Left lobe of liver (tissue), 2 donors: ENCODE measurements at places on chromosomes 4 and X. TPM values are rescaled to one million over a fixed set of nuclear protein-coding genes. Genes with fewer than 3 reads are reported as not detected.

DNA sequence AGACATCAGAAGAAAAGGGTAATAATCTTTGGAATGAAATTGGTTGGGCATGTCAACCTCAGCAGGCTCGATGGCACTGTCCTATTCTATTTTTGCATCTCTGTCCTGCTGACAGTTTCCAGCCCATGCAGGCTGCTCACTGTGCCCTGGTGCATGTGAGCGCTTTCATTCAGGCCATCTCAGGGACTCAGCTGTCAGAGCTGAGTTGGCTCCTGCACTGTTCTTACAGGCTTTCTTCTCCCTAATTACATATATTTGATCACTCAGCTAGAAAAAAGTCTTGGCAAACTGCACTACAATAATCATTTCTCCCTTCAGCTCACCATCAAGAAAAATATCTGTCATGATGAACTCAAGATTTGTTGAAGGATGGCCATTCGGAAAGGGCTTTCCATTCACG lies 84.7 kb downstream of the RASL11B start:
- no peak for DNase-seq

DNA sequence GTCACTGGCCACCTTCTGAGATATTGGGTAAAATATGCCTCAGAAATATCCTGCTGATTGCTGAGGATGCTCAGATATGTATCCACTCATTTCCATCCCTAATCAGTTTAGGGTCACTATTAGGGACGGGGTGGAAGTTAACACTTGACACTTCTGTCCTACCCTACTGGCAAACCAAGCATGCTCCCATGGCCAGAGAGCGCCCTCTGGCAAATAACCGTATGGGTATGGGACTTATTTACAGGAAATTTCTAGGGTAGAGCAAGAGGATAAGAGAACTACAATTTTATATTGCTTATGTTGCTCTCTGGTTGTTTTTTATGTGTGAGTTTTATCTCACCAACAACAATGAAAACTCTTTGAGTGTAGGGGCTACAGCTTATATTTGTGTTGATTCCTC lies 86.8 kb upstream of the TSPAN7 start:
- no peak for DNase-seq

GRCh38 chrX:100731441-100732281 lies at the start of gene SYTL4:
Gene SYTL4 (minus strand): TSS chrX:100732121. CDS start chrX:100702037, 30,084 bp downstream.
- peak; percentile 65 for DNase-seq

DNA sequence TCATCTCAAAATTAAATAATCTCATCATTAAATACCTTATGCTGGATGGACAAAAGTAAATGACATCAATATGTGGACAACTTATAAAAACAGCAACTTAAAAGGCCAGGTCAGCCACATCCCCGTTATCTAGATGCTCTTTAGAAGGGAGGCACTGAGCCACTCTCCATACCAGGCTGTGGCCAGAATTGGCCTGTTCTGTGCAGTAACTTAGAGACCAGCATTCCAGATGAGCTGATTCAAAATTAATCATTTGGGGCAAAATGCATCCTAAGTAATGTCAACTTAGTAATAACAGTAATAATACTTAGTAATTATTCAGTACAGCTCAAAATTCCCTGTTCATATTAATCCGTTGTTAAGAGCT lies 373.6 kb downstream of the FBXW7 start:
- no peak for DNase-seq

GRCh38 chrX:28120072-28120471 lies 138.8 kb upstream of the DCAF8L1 start:
- DNase-seq, result no peak

DNA sequence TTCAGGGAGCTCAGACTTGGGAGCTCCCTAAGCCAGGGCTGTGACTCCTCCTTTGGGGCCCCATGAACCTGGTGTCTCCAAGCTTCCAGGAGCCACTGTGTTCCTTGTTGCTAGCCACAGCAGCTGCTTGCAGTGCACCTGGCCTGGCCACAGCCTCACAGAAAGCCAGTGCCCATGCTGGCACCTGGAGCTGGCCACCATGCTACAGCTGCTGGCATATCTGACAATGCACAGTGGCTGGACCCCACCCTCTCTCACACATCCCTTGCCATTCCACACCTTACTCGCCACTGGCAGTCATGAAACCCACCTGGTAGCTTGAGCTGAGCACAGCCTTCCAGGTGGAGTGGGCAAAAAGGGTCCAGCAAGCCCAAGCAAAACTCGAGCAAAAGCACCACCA lies 441.7 kb downstream of the ARAP2 start:
- DNase-seq, result no peak

DNA sequence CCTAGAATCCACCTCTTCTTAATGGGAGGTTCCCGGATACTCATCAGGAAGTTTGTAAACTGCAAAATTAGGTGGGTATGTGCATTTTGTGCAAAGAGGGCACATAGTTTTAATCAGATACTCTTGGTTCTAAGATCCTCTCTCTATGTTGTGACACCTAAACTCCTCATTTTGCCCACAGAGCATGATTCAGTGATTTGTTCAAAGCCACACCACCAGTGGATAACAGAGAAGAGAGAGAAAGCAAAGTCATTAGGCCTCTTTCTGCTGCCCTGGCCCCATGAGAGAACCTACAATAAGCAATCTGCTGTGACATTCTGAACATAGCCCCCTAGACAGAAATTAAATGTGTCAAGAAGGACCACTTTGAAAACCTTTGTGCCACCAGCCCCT lies 72.3 kb upstream of the STIM2 start:
- DNase-seq, result no peak

- DNase-seq, result no peak
These were observed 35.6 kb downstream of the GEMIN8 start for GRCh38 chrX:13994104-13994503.

- no peak for DNase-seq
These were observed 3.1 kb upstream of the CLCN3 start for GRCh38 chr4:169617306-169617705.

- no peak for DNase-seq
These were observed 1114.7 kb upstream of the PABPC4L start for GRCh38 chr4:135316266-135316779.

GRCh38 chrX:68083510-68083909 lies 349.8 kb downstream of the OPHN1 start:
- no peak for DNase-seq

- DNase-seq, result no peak
These were observed 106.5 kb upstream of the STOX2 start for GRCh38 chr4:183798301-183799253.

DNA sequence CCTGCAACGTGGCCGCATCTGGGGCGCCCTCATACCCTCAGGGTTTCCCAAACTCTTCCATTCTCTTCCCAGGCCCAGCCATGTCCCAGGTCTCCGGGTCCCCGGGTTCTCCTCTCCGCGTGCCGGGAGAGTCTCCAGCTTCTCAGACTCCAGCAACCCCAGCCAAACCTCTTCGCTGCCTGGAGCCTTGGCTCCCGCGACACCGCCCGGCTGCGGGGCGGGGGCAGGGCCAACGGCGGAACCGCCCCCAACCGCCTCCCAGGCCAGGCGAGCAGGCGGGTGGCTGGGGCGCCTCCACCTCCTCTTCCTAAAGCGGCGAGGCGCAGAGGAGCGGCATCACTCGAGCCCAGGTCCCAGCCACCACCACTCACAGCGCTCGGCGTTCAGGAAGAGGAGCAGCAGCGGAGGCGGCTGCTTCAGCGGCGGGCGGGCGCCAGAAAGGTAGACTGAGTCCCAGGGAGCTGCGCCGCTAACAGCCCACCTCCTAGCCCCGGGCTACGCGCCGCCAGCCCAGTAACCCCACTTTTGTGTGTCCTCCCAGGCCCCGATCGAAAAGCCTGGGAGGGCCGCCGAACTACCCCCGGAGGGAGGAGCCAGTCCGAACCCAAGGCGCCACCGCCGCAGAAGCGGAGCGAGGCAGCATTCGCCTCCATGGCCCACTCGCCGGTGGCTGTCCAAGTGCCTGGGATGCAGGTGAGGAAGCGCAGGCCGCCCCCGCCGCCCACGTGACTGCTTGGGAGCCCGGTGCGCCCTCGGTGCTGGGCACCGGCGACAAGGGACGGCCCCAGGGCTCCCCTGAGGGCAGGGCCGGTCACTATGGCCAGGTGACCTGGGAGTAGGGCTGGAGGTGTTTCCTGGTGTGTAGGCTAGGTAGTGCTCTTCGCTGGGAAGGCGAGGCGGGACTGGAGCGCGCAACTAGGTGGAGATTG lies at the start of gene STK26:
TSS of gene STK26 (plus strand) at position 336 of the 929 bp plus-strand sequence. CDS start at position 652, 316 bp downstream.
- peak; percentile 71 for DNase-seq

DNA sequence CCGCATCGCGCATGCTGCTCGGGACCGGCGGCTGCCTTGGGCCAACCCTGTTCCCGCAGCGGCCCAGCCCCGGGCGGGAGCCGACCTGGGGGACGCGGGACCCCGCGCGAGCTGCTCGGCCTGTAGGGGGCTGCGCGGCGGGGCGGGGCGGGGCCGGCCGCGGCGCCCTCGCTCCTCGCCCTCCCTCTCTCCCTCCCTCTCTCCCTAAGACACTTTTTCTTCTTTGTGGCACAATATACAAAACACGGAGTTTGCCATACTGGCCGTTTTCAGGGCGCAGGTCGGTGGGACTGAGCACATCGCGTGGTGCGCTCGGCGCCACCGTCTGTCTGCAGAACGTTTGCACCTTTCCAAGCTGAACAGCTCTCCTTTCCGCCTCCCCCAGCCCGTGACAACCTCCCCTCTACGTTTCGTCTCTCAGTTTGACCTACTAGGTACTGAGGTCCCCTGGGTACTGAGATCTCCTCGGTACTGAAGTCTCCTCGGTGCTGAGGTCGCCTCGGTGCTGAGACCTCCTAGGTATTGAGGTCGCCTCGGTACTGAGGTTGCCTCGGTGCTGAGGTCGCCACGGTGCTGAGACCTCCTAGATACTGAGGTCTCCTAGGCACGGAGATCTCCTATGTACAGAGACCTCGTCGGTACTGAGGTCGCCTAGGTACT lies 261.1 kb upstream of the PLCXD1 start:
- DNase-seq, result no peak

Gene PRRG3
- 0.38 TPM for total RNA-seq

Gene SSX4
- not detected for total RNA-seq

Gene EMD
- 19.5 TPM for total RNA-seq

Gene ALAS2
- total RNA-seq, result 1.9 TPM

Gene GPR119
- not detected for total RNA-seq

Gene MEPE
- total RNA-seq, result not detected

Gene AFM
- total RNA-seq, result 208 TPM

Gene MORF4L2
- 133 TPM for total RNA-seq

Gene CT83
- not detected for total RNA-seq
